Naive thymus-derived CD4-positive, alpha-beta T cell (primary cell): ENCODE measurements at places on chromosomes 5 and 9.

DNA sequence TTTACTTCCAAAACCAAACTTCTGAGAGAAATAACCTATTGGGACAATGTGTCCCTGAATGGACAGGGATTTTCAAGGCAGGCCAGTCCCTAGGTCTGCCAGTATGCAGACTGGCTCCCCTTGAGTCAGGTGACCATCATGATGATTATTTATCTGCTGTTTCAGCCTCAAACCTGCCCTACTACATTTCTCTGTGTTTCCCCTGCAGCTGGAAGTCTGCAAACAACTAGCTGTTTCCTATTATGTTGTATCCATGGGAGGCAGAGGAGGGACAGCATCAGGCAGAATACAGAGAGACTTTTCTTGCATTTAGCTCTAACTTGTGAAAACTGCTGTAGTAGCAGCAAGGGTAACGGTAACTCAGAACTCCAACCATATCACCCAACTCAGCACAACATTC lies 36.2 kb upstream of the IFNK start:
- no peak for DNase-seq

DNA sequence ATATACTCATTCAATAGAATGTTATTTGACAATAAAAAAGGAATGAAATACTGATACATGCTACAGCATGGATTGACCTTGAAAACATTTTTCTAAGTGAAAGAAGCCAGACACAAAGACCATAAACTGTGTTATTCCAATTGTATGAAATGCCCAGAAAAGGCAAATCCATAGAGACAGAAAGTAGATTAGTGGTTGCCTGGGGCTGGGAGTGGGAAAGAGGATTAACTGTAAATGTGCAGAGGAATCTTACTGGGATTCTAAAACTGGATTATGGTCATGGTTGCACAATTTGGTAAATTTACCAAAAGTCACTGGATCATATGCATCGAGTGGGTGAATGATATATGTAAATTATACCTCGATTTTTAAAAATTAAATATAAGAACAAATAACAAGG lies 88.1 kb downstream of the GLIS3 start:
- no peak for DNase-seq

GRCh38 chr5:152437866-152438265 lies 32.8 kb upstream of the NMUR2 start:
- no peak for DNase-seq

DNA sequence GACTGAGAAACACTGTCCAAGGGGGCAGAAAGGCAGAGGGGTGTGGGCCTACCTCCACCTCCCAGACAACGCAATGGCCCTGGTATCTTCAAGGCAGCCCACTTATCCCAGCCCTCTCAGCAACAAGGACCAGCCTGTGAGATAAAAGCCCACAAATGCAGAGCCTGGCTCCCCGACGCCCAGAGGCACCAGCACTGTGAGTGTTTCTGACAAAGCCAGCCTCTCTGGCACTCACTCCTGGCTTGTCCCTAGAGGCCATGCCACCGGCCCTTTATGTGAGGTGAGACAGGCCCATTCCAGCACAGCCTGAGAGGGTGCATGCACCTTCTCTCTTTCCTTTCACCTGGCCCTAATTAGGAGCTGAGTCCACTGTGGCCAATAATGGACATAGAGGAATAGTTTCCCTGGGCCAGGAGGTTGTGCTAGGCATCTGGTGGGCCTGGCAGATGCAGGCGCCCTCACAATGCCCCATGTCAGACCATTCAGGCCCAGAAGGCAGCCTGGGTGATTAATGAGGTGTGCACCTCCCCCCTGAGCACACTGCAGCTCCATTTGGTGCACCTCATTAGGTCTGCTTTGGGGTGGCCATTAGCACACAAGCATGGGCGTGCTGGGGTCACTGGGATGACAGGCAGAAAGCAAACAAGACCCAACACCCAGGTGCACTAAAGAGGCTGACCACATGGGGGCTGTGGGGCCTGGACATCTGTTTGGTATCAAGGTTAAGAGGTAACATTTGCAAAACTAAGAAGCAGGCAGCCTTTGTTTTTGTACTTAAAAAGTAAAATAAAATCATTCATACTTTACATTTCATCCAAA lies 176.0 kb downstream of the MED10 start:
- no peak for DNase-seq

- no peak for DNase-seq
Measured at GRCh38 chr9:97406620-97407177, 5.2 kb upstream of the TDRD7 start.

DNA sequence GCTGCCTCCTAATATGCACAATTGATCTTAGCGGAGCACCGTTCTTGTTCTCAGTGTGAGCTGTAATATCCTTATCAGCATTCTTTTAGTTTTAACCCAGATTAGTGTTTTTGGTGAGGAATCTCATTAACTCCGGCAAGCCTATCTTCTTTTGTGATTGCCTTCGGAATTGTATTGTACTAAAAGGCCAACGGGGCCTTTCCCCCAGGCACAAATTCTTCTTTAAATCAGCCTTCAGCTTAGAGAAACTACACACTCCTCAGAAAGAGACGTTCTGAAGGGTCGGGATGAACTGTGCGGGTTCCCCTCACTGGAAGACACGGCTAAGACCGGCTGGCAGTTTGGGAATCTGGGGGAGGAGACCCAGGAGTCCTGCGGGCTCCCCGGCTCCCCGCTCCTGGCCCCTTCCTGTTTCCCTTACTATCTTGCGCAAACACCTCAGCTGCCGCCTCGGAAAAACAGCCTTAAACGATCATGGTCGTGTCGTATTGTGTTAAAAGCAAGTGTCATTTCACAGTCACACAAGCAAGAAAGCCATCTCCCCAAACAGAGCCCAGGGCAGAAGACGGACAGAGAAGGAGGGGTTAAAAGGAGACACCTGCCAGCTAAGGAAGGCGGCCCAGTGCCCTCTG lies 353.1 kb upstream of the IRX2 start:
- DNase-seq, result no peak

GRCh38 chr5:66829358-66829674 lies 233.1 kb downstream of the MAST4 start:
- no peak for DNase-seq

GRCh38 chr9:113531919-113532808 lies 68.6 kb downstream of the RGS3 start:
- DNase-seq, result no peak

- DNase-seq, result no peak
Measured at GRCh38 chr9:80648336-80648735, 1041.0 kb downstream of the TLE1 start.

GRCh38 chr9:87128844-87129493 lies 181.7 kb upstream of the GAS1 start:
- no peak for DNase-seq

DNA sequence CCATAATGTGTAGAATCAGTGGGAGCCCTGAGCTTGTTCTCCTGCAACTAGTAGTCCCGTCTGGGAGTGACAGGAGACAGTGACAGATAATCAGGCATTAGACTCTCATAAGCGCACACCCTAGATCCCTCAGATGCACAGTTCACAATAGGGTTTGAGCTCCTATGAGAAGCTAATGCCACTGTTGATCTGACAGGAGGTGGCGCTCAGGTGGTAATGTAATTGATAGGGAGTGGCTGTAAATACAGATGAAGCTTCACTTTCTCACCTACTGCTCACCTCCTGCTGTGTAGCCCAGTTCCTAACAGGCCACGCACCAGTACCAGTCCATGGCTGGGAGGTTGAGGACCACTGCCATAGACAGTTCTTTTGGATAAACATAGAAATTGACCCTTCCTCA lies 188.7 kb downstream of the ROR2 start:
- no peak for DNase-seq

DNA sequence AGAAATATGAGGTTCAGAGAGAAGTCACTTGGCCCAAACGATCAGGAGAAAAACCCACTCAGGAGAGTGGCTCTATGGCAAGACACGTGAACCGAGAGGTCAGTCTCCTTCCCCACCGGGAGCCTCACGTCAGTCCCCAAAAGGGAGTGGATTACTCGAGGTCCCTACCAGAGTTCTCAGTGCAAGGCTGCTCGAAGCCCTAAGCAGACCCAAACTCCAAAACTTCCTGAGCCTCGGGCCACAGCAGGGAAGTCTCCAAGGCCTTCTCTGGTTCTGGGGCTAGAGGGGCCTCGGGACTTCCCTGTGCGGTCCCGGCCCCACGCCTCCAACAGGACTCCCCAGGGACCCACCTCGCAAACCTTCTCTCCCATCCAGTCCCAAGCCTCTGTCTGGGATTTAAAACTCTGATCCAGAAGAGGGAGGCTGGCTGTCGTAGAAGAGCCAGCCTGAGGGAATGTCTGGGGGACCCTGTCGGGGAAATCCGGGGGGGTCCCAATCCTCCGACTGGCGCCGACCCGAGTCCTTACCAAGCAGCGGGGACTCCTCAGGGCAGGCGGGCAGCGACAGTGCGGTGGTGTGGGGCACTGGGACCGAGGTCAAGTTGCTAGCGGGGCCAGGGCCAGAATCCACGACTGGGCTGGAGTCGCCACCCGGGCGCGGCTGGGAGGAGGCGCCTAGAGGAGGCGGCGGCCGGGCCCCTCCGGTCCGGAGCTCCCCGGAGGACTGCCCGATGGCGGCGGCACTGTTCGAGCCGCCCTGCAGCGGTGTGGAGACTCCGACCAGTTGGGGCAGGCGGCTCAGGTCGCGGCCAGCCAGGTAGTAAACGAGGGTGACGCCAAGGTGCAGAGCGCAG lies 679 bp downstream of the B4GALT1 start:
- DNase-seq, result no peak

DNA sequence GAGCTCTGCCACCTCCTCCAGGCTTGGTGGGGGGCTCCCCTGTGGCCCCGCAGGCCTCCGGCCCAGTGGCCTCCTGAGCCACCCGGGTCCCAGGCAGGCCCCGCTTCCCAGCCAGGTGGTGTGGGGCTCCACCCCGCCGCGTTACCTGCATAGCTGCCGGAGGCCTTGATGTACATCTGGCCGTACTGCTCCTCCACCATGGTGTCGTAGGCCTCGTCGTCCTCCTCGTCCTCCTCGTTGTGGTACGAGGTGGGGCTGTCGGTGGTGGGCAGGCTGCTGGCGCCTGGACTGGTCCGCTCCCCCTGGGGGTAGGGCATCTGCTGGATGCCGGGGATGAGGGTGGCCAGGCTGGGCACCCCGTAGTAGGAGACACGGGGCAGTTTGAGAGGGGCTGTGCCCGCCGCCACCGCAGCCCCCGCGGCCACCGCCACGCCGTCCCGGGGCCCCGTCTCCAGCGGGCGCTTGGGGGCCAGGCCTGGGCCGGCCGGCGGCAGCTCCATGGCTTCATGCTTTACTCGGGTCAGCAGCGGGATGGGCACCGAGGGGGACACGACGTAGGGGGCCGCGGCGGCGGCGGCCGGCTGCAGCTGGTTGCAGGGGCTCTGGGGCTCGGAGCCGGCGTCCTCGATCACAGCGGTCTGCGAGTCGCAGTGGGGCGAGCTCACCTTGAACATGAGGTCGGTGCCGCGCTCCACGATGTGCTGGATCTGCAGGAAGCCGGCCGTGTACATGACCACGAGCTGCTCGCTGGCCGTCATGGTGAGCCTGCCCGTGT lies 45.4 kb downstream of the NACC2 start:
- no peak for DNase-seq
